ENCODE measurements at places on chromosomes 13 and 19. TPM values are rescaled to one million over a fixed set of nuclear protein-coding genes. Genes with fewer than 3 reads are reported as not detected.
A peak's percentile ranks its signal among the peaks of the same experiment; 100 is the strongest.

DNA sequence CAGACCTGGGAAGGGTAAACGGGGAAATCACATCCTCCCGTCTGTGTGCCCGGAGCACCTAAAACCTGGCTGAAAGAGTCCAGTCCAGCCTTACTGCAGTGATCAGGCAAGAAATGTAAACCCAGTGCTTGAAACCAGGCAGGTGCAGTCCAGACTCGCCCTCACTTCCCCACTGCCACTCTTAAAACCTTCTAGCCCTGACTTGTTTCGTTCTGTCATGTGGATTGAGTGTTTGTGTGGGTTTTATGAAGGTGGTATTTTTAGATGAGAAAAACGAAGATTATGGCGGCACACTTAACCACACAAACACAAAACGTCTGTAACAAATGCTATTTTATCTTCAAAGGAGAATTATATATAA is 839 bp upstream of the CKAP2 start:
- no peaks in the 10 kb centered on the region for H3K27me3 ChIP-seq
- peak overlapping the region; percentile 94 for H3K27ac ChIP-seq
- peak overlapping the region; percentile 78 for H3K4me3 ChIP-seq
- H3K4me1 ChIP-seq: peaks cover 36% of the 10 kb centered on the region

Gene SHISA7
- not detected for polyA plus RNA-seq

Gene TEX30
- polyA plus RNA-seq: 28.9 TPM

DNA sequence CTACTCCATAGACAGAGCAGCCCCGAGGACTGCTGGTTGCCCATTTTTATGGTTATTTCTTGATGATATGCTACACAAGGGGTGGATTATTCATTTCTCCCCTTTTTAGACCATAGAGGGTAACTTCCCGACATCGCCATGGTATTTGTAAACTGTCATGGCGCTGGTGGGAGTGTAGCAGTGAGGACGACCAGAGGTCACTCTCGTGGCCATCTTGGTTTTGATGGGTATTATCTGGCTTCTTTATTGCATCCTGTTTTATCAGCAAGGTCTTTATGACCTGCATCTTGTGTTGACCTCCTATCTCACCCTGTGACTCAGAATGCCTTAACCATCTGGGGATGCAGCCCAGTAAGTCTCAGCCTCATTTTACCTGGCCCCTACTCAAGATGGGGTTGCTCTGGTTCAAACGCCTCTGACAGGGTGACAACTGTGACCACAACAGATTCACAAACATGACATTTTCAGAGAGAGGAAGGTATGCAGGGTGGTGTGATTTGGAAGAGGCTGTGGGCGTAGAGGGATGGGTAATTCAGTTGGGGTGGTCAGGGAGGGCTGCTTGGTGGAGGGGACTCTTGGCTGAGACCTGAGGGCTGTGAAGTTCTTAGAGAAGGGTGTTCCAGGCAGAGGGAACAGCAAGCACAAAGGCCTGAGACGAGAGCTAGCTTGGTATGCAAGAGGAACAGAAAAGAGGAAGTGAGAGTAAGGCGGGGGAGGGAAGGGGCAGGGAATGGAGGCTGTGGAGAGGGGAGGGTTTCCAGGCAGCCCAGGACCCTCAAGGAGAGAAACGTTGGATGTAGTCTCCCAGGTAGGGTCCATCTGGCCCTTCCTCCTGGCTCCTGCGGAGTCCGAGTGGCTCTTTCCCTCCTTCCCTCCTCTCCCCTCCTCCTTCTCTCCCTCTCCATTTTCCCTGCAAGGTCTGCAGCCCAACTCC is 23.5 kb downstream of the FAM187B start:
- no peaks in the 10 kb centered on the region for H3K36me3 ChIP-seq
- DNase-seq: peak; percentile 82
- peaks cover 81% of the 10 kb centered on the region for H3K4me1 ChIP-seq
